A549 (cell line): ENCODE measurements at places on chromosomes 12 and 14. TPM values are rescaled to one million over a fixed set of nuclear protein-coding genes. Genes with fewer than 3 reads are reported as not detected.

- DNase-seq: no peak
These were observed 93.1 kb downstream of the DDHD1 start for GRCh38 chr14:53060046-53060445.

DNA sequence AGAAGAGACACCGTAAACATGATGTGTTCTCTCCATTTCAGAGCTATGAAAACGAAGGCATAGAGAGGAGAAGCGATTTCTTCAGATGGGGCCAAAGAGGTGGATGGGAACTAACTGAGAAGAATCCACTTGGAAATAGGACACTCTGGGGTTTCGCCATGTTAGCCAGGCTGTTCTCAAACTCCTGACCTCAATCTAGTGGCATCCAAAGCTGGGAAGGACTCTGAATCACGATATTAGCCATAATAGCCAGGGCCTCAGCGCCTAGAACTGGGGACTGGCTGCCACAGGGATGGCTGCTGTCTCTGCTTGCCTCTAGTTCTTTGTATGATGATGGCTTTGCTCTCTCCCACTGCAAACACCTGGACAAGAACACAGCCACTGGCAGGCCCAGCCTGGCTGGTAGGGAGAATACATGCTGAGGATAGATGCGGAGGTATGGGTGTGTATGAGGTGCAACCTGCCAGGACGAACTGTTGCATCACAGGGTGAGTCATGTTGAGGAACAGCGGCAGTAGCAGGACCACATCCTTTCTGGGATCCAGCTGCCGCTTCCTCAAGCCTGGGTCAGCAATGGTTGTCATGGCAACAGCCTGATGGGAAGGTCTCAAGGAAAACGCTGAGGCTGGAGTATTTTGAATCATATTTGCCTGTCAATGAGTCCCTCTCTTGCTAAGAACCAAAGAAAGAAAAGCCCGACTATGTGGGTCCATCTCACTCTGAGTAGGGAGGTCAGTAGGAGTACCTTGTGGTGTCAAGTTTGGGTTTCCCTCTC lies 31.1 kb downstream of the CCDC177 start:
- DNase-seq: peak; percentile 80

DNA sequence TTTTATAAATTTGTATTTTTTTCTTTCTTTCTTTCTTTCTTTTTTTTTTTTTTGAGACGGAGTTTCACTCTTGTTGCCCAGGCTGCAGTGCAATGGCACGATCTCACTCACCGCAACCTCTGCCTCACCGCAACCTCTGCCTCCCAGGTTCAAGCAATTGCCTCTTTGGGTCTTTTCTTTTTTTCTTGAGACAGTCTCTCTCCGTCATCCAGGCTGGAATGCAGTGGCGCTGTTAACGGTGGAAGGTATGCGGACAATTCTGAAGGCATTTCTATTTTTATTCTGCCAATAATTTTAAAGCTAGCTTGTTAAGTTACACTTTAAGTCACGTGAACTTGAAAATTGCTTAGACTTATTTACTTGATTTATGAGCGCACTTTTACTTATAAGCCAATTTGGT lies 8.8 kb upstream of the PHC1 start:
- DNase-seq: no peak

DNA sequence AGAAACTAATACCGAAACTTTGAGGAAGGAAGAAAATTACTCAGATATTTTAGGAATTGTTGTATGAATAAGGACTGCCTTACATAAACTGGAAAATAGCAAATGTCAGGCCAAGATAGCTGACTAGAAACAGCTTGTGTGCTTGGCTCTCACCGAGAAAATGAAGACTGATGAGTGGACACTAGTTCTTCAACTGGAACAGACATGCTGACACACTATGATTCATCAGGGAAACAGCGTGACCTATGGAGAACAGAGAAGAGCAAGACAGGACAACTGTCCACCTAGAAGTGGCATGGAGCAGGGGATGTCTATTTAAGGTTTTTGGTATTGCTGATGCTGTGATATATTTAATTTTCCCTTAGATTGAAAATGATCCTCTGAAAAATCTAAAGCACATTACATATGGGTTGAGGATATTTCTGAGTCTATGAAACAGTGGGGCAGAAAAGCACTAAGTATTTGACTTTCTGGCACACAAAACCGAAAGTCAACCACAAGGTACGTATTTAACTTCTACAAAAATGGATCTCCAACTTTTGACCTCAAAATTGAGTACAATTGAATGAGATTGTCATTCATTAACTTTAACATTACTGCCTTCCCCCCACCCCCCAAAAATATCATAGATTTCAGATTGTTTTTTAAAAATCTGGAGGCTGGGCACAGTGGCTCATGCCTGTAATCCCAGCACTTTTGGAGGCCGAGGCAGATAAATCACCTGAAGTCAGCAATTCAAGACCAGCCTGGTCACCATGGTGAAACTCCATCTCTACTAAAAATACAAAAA lies 863.2 kb downstream of the LRFN5 start:
- DNase-seq: peak; percentile 61

GRCh38 chr14:76829650-76830421 lies 3.6 kb downstream of the LRRC74A start:
- DNase-seq: no peak

GRCh38 chr14:24845851-24846250 lies 204.1 kb downstream of the STXBP6 start:
- no peak for DNase-seq

- no peak for DNase-seq
These were observed 19.1 kb upstream of the LDHB start for GRCh38 chr12:21676776-21677175.

- peak; percentile 70 for DNase-seq
These were observed 28.0 kb downstream of the PXN start for GRCh38 chr12:120237360-120238171.

DNA sequence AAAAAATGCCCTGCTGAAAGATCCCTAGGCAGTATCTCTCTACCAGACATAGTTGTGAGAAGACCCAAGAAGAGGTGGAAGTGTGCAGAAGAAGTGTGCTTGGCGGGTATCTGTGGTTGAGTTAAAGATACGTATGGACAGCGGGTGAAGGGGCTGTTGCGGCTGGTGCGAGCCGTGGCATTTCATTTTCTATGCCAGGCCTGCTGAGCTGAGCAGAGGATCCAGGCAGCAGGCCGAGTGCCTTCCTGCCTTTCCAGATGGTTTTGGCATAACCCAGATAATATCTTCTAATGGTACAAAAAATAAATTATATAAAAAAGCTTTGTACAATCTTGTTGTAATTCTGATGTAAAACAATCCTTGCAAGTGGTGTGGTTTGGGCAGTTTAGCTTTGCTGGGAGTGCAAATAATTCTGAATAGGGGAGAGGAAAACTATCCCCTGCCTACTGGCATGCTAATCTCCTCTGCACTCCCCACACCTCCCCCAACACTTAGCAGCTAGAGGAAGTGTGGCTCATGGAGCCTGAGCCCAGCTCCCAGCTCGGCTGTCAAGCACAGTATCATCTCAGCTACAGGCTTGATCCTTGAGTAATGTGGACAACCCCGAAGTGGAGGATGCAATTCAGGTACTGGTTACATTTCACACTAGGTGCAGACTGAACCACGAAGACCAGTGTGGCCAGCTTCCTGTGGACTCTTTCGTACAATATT lies 168.9 kb downstream of the VRK1 start:
- no peak for DNase-seq

GRCh38 chr14:100553471-100553870 lies 33.7 kb downstream of the BEGAIN start:
- DNase-seq: no peak

DNA sequence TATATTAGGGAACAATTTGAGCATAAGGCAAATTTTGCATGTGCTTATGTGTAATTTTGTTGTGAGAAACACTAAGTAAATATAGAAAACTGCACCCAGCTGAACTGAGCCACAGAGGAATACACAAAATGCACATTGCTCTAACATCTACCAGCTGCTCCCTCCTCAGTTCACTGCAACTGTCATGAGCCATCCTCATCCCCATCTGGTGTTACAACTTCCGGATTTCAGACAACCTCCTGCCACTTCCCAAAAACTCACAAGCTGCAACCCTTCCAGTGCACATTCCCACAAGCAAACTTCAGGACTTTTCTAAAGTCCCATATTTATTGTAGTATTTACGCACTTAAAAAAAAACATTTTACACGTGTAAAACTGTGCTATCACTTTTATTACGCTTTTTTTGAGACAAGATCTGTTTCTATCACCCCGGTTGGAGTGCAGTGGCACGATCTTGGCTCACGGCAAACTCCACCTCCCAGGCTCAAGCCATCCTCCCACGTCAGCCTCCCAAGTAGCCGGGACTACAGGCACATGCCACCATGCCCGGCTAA lies 169.1 kb upstream of the TBX3 start:
- no peak for DNase-seq

DNA sequence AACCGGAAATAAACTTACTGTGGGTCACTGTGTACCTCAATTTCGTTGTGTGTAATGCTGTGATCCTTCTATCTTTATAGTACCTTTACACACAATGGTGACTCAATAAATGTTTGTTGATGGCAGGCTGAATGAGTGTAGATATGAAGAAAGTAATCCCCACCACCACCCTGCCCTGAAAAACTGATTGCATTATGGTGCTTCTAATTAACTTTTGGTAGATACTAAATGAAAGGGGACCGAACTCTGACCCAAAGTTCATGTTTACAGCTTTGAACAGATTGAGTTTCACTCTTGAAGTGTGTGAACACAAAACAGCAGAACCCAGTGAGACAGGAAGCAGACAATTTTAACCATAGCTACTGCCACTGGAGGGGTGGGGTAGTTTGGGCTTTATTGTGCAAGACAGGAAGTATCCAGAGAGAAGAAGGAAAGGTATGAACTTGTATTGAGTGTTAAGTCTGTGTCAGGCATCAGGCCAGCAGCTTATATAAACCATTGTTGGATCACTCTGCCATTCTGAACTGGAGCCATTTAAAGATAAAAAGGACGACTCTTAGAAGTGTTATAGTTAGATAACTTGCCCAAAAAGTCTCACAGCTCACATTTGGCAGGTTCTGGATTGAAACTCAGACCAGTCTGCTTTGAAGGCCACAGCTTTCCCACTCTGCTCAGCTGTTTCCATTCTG lies 197.0 kb upstream of the AMIGO2 start:
- no peak for DNase-seq

- DNase-seq: peak; percentile 77
These were observed 293.0 kb upstream of the TBX3 start for GRCh38 chr12:114976959-114977358.

DNA sequence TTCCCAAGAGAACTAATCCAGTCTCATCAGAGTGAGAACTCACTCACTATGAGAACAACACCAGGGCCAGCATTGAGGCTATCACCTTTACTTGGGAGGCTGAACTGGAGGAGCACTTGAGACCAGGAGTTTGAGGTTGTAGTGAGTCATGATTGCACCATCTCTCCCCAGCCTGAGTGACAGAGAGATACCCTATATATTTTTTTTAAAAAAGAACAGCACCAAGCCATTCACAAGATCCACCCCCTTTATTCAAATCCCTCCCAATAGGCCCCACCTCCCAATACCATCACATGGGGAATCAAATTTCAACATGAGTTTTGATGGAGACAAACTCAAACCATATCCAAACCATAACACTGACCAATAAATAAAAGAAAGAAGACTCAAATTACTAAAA lies 3.7 kb upstream of the TMX1 start:
- no peak for DNase-seq

DNA sequence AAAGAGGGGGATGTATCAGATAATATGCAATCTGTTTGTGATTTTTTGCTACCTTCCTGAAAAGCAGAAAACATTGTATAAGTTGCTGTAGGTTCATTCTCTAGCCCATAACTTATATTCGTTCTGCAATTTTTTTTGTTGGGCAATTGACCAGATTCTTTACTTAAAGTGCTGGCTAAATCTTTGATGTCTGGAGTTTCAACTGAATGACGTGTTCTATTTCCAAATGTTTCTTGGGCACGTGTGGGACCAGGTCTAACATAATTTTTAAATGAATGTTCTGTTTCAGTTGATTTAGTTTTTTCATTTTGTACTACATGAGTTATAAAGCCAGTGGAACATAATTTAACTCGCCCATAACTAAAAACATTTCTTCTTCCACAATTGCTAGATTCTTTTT lies 3.8 kb downstream of the MLH3 start:
- no peak for DNase-seq

The HCAR1 gene
- polyA plus RNA-seq: 0.01 to 0.07 TPM (median 0.03 TPM) in 3 replicates

The PZP gene
- polyA plus RNA-seq: not detected in 3 replicates

The NR4A1 gene
- polyA plus RNA-seq: 24.7 to 39.6 TPM (median 28.7 TPM) in 3 replicates

The MFAP5 gene
- polyA plus RNA-seq: 0.15 to 0.41 TPM (median 0.40 TPM) in 3 replicates

The CYP46A1 gene
- polyA plus RNA-seq: 0.12 to 0.13 TPM (median 0.13 TPM) in 3 replicates

The COL2A1 gene
- polyA plus RNA-seq: not detected in 3 replicates

The TMEM121 gene
- polyA plus RNA-seq: 4.3 to 5.7 TPM (median 5.6 TPM) in 3 replicates

The TPCN1 gene
- 20.5 to 21.9 TPM (median 21.0 TPM) in 3 replicates for polyA plus RNA-seq

The SOAT2 gene
- 0.09 to 0.21 TPM (median 0.16 TPM) in 3 replicates for polyA plus RNA-seq

The CLEC1A gene
- polyA plus RNA-seq: not detected in 3 replicates

The CLEC4A gene
- 0.17 TPM in 1 of 3 replicates, not detected in the others for polyA plus RNA-seq

The DIO2 gene
- 72.5 to 93.7 TPM (median 87.5 TPM) in 3 replicates for polyA plus RNA-seq

The OTOGL gene
- not detected in 3 replicates for polyA plus RNA-seq

The BATF gene
- not detected in 3 replicates for polyA plus RNA-seq

The FIGNL2 gene
- 0.36 to 0.46 TPM (median 0.38 TPM) in 3 replicates for polyA plus RNA-seq

The SLC38A4 gene
- polyA plus RNA-seq: 0.03 to 0.30 TPM in 2 of 3 replicates, not detected in the other
